ENCODE measurements at places on chromosomes 7 and 10.

- DNase-seq = no peak
Observed at GRCh38 chr7:144403102-144403501, 391 bp downstream of the NOBOX start.

DNA sequence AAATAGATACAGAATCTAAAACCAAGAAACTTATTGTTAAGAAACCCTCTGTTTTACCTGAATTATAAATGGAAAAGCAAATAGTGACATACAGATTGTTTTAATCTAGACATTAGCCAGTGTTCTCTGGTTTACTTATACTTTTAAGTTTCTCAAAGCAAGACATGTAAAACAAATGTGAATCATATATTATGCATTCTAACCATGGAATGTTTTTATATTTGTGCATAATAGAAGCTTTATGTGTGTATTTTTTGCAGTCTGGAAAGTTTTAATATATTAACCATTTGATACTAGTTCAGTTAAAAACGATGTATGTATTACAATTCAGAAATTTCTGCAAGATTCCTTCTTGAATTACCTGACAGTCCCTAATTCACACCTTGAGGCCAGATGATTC lies 150.6 kb upstream of the TMEM72 start:
- DNase-seq = no peak

GRCh38 chr7:83451501-83452045 lies 197.4 kb downstream of the SEMA3E start:
- DNase-seq = no peak

- DNase-seq = no peak
Observed at GRCh38 chr7:36486336-36486735, 96.7 kb downstream of the ANLN start.

- DNase-seq = no peak
Observed at GRCh38 chr10:131852823-131853609, 47.8 kb upstream of the PPP2R2D start.

GRCh38 chr10:11881477-11882417 lies 58.6 kb downstream of the PROSER2 start:
- DNase-seq = no peak

GRCh38 chr10:131697476-131698128 lies 203.2 kb upstream of the PPP2R2D start:
- no peak for DNase-seq

GRCh38 chr10:114489521-114490310 lies 85.4 kb upstream of the AFAP1L2 start:
- no peak for DNase-seq

DNA sequence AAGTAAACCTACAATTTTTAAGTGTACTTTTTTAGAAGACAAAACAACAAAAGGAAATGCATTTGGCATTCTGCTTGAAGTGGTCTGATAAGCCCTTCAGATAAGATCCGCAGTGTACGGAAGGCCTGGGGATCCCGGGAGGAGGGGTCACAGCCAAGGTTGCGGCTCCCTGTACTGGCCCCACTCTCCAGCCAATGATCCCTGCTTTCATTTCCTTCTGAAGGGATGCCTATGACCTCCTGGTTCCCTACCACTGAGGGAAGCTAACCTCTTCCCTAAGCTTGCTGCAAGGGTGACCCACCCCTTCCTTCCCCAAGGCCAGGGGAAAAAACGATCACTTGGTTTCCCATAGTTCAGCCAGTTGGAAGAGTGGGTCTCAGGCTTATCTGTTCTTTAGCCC lies 5.3 kb downstream of the DENND2A start:
- DNase-seq = no peak

DNA sequence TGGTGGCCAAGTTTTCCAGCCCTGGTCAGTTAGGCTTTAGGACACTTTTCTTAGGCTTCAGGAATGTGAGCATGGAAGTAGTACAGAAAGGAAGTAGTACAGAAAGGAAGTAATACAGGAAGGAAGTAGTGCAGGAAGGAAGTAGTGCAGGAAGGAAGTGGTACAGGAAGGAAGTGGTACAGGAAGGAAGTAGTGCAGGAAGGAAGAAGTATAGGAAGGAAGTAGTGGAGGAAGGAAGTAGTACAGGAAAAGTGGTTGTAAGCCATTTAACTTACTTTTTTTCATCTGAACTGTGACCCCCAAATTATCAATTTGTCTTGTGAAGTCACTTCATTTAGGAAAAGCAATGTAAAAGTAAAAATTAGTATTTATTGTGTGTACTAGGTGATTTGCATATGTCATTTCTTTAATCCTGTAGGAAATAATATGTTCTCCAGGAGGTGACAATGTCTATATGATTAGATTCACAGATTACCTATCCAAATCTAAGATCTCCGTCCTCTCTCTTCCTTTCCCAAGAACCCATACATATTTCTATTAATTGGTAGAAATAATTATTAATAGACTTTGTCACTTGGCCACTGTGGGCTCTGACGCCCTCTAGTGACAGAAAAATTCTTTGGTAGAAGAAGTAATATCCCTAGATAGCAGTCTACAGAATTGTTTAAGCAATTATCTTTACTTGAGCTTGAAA lies 3.9 kb upstream of the FAS start:
- DNase-seq = no peak

DNA sequence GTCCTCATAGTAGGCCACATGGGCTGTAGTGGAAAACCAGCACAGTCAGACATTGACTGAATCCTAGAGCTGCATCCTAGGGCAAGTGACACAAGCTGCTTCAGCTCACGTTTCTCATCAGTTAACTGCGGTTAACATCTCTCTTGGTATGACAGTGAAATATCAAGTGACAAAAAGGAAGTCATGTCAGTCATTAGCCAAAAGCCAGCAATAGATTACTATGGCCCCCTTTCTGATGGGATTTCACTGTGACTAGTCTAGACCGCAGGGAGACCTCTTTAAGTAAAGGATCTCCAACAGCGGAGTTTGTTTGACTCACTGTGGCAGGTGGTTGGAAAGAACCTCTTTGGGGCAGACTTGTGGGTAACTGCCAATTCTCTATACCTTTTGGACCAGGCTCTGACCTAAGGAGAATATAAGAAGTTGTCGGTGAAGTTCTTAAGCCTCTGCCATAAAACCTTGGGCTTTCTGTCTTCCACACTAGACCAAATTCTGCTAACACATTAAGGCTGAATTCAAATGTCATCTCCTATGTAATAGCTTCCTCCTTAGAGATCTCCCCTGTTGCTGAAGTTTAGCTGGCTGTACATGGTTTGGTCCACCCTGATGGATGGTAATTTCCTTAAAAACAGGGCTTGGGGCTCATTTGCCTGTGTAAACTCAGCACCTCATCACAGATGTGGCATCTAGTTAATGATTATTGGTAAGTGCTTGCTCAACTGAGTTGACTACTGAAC lies 115.3 kb downstream of the SGMS1 start:
- no peak for DNase-seq

- DNase-seq = no peak
Observed at GRCh38 chr10:964988-965417, 23.2 kb upstream of the GTPBP4 start.

GRCh38 chr10:113059371-113059780 lies 109.3 kb downstream of the TCF7L2 start:
- DNase-seq = no peak

GRCh38 chr7:76408121-76408560 lies 1.4 kb downstream of the SSC4D start:
- DNase-seq = no peak

GRCh38 chr7:140698477-140698876 lies 2.0 kb downstream of the NDUFB2 start:
- DNase-seq = no peak

DNA sequence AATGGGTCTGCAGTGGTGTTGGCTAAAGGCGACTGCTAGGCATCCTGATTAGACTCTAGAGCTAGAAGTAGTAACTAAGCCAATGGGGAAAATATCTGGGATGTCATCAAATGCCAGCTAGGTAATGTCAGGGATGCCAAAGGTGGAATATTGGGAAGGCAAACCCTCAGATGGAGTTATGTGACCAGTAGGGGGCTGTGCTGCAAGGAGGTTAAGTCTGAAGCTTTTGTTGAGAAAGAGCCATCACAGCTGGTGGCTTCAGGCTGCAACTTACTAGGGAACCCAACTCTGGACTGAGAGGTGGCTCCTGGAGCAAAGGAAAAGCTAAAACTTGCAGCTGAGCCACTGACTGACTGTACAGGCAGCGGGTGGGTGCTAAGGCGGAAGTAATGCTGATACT lies 576.9 kb upstream of the GHITM start:
- DNase-seq = no peak

DNA sequence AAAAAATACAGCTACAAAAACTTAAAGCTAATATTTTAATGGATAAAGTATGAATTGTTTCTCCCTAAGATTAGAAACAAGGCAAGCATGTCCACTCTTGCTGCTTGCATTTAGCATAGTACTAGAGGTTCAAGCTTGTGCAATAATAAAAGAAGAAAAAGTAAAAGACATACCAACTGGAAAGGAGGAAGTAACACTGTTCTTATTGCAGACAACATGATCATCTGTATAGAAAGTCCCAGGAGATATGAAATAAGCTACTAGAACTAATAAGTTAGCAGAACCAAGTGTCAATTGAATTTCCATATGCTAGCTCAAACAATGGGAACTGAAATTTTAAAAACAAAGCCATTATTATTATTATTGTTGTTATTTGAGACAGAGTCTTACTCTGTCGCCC lies 20.0 kb upstream of the RABGEF1 start:
- DNase-seq = no peak

GRCh38 chr7:155925682-155926081 lies 113.4 kb upstream of the SHH start:
- DNase-seq = no peak

- DNase-seq = no peak
Observed at GRCh38 chr7:116200963-116201362, 9.4 kb upstream of the TES start.

GRCh38 chr7:32069116-32069650 lies 1.0 kb downstream of the PDE1C start:
- no peak for DNase-seq

- no peak for DNase-seq
Observed at GRCh38 chr10:86163522-86164173, 202.9 kb downstream of the GRID1 start.

GRCh38 chr10:10392511-10392910 lies 625.2 kb upstream of the CELF2 start:
- no peak for DNase-seq

- DNase-seq = no peak
Observed at GRCh38 chr10:25818751-25819150, 115.3 kb upstream of the MYO3A start.

GRCh38 chr7:32588657-32589056 lies 93.4 kb downstream of the AVL9 start:
- DNase-seq = peak; percentile 67

DNA sequence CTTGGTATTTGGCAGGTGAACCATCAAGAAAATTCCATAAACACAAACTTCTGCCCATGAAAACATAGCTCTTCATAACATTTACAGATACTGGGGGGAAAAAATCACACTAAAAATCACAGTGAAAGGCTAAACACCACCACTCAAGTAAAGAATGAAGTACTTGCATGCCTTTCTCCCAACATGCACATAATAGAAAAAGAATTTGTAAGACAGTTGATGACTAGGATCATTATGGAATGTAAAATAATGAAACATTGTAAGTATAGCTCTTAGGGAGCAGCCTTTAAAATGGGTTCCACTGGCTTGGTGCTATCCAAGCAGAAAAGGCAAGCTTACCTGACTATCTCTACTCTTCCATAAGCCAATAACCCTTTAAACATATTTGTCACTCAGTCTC lies 299.9 kb upstream of the LRRN3 start:
- no peak for DNase-seq

DNA sequence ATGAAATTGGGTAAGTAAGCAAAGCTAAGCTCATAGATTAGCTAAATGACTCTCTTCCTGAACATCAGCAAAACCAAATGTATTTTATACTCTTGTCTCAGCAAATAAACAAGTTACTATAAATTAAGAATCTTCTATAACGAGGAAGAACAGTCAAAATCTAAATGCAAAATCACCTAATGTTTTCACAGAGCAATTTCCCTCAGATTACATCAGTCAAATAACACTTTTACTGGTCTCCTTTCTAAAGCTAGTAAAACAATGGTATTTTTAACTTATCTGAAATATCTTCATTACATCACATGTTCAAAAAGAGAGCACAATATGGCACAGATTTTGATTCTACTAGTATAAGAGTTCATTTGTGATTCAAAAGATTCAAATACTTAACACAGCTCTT lies 16.5 kb upstream of the GPR22 start:
- no peak for DNase-seq

DNA sequence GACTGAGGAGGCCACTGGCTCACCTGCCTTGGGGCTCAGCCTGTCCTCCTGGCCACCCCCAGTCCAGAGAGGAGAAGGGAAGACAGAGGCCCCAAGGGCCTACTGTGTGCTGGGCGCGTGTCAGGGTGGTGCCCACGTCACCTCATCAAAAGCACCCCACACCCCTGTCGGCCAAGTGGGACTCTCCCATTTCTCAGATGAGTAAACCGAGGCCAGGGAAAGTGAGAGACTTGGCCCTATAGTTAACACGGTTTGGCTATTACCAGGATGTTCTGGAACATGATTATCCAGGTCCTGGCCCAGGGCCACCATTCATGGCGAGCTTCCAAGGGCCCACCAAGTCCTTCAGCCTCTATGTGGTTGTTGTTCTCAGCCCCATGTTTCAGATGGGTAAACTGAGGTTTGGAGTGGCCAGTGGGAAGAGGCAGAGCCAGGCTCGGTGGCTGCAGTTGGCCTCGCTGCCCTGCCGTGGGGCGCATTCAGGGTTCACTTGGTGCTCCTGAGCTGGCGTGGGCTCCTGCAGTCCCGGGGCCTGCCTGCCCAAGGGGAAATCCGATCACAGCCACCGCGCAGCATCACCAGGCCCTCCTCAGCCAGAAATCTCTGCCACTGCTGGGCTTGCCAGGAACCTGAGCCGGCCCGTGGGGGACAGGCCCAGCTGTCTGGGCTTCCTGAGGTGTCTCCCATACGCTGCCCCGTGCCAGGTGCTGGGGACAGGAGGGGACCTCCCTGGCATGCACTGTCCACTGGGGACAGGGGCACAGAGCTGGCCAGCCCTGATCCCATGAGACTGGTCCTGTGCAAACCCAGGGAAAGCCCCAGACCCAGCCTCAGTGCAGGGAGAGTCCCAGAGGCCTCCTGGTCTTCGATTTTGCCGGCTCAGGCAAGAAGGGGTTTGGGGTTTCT lies 117.7 kb upstream of the TNRC18 start:
- no peak for DNase-seq

DNA sequence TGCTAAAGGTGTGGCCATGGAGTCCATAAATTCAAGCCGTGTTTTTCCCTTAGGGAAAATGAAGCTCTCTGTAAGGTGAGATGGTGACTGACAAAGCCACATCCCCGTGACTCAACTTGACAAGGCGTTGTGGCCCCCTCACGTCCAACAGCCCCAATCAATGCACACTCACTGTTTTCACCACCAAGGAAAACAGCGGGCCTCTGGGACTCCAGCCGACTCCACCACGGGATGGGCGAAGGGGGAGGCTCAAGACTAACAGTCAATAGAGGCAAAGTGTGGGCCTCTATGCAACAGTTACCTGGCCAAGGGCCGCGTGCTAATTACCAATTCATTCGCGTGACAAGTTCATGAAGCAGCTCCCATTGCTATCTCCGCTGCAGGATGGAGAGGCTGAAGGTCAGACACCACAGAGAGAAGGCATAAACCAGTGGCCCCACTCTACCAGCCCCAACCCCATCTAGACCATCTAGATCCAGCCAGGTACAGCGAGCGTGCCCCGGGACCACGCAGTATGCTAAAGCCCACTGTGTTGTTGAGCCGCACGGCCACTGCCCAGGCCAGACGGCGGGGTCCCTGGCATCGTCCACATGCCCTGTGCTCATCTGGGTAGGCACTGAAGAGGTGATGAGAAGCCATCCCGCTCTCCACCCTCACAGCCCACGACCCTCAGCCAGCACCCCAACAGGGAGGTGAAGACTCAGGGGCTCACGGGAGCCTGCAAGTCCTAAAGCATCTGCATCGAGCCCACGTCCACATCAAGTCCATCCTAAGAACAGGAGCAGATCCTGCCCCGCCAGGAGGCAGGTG lies 76.1 kb downstream of the PROSER2 start:
- no peak for DNase-seq

- no peak for DNase-seq
Observed at GRCh38 chr10:9745158-9745557, 1272.5 kb upstream of the CELF2 start.
